Stimulated activated CD4-positive, alpha-beta T cell treated with anti-CD3 and anti-CD28 coated beads, Interleukin-15, amount 100 ng/mL, for 1 hour (primary cell): ENCODE measurements at places on chromosomes 5 and 9.

DNA sequence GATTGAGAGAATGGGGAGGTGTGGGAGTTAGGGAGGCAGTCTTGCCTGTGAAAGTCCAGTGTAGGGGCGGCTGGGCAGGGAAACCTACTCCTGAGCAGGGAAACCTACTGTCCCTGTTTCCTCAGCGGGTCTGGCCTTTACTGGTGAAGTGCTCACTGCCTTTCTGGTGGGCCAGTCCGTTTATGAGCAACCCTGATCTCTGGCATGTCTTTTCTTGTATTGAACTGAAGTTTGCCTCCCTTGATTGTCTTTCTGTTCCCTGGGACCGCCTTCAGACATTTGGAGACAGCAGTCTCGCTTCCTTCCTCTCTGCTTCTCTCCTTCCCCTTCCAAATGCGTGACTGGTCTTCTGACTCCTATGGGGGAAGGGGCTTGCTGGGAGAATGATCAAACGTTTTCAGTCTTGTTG lies 2.9 kb downstream of the SNX18 start:
- no peak for DNase-seq

DNA sequence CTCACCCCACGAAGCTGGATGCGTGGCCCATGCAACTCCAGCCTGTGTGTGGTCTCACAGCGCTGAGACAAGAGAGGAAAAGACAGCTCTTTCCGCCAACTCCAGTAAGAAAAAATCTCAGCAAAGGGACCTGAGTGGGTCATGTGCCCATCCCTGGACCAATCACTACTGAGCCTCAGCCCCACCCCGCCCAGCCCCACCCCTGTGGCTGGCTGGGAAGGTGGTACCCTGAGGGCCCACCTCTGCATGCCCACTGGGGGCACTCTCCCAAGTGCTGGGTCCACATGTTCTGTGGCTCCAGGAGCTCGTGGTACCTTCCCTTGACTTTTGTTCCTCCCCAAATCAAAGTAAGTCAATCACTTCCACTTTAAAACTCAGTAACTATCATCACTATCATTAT lies 105.1 kb upstream of the SMIM23 start:
- no peak for DNase-seq

DNA sequence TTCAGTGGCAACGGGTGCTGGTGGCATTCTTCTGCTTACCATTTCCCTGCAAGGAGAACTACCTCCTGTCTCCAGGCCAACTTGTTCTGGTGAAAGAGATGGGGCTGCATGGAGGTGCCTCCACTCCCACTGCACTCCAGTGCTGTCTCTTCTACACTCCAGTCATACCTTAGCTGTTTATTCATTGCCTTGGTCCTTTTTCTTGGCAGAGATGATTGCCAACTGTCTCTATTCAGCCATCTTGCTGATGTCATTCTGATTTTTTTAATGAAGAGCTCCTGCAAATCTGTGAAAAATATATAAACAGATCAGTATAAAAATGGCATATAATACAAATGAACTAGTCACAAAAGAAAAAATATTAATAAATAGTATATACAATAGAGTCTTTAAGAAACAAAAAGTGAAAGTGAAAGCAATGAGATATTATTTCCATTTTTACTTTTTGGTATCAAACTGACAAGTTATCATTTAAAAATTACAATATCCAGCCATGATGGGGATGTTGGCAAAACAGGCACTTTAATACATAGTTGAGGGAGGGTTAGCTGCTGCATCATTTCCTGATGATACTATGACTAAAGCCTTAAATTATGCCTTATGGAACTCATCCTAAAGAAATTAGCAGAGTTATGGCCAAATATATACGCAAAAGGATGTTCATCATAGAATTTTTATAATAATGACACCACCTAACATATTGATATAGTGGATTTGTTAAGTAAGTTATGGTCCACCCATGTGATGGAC lies 109.4 kb downstream of the CARTPT start:
- DNase-seq, result no peak

- peak; percentile 33 for DNase-seq
These were observed 36.8 kb downstream of the ITK start for GRCh38 chr5:157217289-157218024.

GRCh38 chr5:31196309-31196708 lies 2.8 kb downstream of the CDH6 start:
- no peak for DNase-seq

DNA sequence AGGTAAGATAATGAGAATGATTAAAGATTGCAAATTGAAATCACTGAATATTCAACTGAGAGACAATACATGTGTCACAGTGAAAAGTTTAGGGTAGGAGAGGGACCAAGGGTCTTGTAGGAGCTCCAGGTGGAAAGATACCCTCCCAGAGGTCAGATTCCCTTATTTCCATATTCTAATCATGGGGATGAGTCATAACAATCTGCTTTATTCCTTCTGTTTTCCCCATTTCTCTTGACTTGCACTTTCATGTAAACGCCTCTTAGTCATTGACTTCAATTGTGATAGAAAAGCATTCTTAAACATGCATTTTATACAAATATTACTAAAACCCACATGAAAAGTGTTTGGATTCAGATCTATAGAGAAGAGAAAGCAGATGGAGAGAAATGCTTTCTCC lies 81.3 kb upstream of the CTSL start:
- DNase-seq, result no peak

DNA sequence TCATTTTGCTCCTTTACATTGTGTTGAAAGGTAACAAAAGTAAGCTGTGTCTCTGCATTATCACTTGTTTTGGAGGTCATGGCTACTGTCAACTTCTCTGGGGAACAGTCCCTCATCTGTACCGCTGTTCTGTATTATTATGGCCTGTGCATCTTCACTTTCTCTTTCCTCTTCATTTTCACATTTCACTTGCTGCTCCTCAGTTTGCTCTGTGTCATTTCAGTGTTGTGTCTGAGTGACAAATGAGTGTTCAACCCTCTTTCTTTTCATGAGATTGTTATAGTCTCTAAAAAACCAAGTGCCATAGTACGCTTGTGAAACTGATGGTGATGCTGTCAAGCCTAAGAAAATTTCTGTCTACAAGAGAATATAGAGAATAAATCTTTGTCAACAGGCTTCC lies 122.0 kb upstream of the FER start:
- no peak for DNase-seq

- DNase-seq, result no peak
These were observed 1398.3 kb upstream of the CDH6 start for GRCh38 chr5:29795096-29795652.

GRCh38 chr9:117622347-117622746 lies 81.9 kb upstream of the TLR4 start:
- DNase-seq, result no peak

DNA sequence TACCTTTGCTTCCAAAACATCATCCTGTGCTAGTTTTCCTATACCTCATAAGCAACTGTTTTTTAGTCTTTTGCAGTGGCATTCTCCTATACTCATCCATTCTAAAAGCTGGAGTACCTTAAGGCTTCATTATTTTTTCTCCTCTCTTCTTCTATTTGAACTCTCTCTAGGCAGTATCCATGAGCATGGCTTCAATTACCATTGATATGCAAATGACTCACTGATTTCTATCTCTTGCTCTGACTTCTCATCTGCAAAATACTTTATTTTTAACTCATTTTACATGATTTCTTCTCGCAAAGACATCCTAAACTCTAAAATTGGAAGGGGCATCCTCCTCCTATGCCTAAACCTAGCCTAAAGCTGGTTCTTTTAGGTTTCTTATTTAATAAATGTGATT lies 365.1 kb upstream of the NUDT12 start:
- no peak for DNase-seq

DNA sequence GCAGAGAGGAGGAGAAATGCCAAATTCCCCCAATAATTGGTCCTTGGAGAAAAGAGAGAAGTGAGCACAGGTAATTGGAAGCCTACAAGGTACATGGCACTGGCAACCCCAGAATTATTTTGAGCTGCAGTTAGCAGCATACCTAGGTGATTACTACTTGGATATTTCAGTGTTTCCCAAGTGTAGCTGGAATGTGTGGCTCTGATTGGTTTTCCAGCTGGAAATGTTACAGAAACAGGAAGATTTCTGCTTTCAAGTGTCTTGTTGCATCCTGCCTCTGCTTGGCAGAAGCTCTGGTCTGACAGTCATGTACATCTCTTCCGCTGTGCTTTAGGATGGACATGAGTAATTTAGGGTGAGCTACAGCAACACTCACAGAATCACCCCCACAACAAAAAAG lies 262.1 kb downstream of the ENC1 start:
- DNase-seq, result no peak

DNA sequence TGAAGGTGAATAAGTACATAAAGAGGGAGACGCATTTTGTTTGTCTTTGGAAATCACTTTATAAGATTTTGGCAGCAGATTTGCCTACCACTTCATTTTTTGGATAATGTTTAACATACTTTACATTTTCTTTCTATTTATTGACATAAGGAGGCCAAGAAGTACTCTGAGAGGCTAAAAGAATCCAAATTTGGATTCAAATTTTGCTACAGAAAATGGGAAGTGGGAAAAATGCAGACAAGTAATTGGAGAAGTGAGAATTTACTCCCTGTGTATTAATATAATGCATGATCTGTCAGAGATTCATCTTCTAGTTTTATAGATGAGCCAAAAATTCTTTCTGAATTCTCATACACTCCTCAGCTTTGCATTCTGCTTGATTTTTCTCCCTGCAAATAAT lies 411.2 kb upstream of the CTNND2 start:
- DNase-seq, result no peak

- no peak for DNase-seq
These were observed 12.8 kb downstream of the EHMT1 start for GRCh38 chr9:137631345-137632229.

- no peak for DNase-seq
These were observed 66.8 kb downstream of the MAMDC2 start for GRCh38 chr9:70110194-70111041.

GRCh38 chr5:140548300-140548688 lies 832 bp downstream of the EIF4EBP3 start:
- DNase-seq, result no peak

DNA sequence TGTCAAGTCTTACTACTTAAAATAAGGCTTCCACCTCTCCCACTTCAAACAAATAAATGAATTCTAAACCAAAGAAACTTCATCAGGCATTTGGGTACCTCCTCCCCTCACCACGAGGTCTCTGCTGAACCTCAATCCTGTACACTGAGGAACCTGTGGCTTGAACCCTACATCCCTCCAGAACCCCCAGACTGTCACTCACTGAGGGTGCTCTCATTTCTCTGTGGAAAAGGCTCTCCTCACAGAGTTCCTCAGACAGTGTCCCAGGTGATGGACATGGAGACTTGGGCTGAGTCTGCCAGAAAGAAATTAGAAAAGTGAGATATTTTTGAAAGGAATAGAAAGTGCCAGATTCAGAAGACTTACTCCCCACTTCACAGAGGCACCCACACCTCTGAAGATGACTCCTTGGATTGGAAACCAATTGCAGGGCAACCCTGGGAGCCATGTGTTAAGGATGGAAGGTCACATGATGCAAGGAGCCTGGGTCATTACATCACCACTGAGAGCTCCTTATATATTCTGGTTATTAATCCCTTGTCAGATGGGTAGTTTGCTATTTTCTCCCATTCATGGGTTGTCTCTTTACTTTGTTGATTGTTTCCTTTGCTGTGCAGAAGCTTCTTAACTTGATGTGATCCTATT lies 19.8 kb downstream of the MLANA start:
- no peak for DNase-seq

DNA sequence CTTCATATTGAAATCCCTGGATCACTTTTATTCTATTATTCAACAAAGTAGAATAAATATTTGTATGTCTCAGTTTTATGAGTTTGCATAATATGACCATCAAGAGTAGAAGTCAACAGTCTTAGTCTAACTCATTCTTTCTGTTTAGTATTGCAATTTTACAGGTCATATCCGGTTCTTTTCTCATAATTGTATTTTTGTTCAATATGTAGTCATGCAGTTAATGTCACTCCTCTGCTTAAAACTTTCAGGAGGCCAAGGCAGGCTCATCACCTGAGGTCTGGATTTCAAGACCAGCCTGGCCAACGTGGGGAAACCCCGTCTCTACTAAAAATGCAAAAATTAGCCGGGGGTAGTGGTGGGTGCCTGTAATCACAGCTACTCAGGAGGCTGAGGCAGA lies 148.4 kb upstream of the TRPM3 start:
- no peak for DNase-seq

GRCh38 chr5:55205001-55205400 lies 22.1 kb downstream of the MCIDAS start:
- no peak for DNase-seq

GRCh38 chr9:36078051-36078450 lies 41.3 kb downstream of the RECK start:
- DNase-seq, result no peak

DNA sequence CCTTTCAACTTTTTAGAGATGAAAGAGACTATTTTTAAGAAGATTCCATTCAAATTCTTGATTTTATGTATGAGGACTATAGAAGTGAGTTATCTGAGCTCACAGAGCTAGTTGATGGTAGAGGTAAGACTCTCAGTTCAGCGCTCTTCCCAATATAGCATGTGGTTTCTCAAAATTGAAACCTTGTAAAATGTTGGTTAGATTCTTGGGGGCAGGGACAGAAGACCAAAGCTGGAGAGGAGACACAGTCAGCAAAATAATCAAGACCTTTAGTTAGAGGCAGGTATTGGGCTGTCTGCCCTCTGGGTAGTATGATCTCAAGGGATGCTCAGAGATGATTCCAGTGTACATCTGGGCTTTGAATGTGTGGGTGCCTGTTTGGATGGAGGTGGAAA lies 246.4 kb downstream of the SH3GL2 start:
- no peak for DNase-seq

GRCh38 chr5:138000102-138000723 lies 32.7 kb downstream of the FAM13B start:
- DNase-seq, result no peak

GRCh38 chr9:85927076-85927475 lies 13.9 kb upstream of the NAA35 start:
- no peak for DNase-seq

GRCh38 chr9:87535817-87536539 lies 38.3 kb downstream of the DAPK1 start:
- DNase-seq, result no peak

DNA sequence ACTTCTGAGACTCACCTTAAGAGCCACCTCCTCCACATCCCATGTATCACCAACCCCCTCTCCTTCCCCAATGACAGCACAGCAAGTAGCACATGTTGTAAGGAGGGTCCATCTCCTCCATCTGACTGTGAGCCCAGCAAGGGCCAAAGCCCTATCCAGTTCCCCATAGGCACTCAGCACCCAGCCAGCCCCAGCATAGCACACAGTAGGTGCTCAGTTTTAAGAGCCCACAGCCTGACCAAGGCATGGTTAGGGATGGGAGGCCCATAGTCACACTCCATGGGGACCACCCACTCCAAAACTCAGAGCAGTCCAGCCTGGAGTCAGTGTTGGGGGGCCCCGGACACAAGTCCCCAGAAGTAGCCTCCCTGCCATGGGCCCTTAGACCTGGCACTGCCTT lies 205.7 kb downstream of the CDK5RAP2 start:
- no peak for DNase-seq
